ENCODE measurements at places on chromosomes 6 and 20.

- no peak for DNase-seq
These were observed 31.7 kb upstream of the ME1 start for GRCh38 chr6:83462524-83462923.

GRCh38 chr20:61288331-61288784, 36.3 kb downstream of the CDH4 start:
- no peak for DNase-seq

DNA sequence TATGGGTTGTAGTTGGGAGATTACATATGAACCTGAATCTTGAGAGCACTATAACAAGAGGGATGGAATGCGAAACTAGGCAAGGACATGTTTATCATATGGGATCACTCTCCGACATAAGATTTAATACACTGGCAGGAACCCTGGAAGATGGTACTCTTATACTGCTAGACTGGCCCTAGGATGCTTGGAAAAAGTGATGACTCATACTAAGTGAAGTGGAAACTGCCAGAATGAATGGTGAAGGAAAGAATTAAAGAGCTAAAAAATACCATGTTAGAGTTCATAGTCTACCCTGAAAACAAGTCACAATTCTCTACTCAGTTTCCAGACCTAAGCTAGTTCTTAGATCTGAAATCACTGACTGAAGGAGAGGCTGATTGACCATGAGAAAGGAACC, 45.5 kb upstream of the THEMIS start:
- DNase-seq = no peak

DNA sequence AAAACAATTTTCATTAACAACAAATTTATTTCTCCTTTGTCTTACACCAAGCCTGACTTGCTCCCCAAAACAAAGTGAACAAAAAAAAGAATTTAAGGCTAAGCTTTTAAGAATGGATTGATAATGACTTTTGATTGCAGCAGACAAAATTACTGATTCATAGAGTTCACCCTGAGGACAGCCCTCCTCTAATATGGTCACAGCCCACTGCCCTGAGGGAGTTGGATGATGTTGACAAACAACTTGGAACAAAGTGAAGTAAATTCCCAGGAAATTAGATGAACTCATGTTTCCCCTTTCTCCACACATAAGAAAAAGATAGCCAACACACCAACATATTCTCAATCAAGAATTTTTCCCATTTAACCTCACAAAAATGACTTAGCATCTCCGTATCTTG, 7.7 kb upstream of the ISM1 start:
- no peak for DNase-seq

DNA sequence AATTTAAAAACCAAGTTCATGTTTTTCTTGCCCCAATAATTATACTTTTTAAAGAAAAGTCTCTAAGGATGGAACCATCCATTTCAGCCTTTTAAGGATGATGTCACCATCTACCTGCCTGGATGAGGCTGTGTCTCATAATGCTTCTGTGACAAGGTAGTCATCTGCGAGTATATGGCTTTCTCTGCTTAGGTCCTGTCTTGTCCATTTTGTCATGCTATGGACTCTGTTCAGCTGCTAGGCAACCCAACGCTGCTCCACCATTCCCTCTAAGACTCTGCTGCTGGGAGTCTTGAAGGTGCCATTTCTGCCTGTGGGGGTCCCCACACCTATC, 459.8 kb upstream of the RUNX2 start:
- no peak for DNase-seq

DNA sequence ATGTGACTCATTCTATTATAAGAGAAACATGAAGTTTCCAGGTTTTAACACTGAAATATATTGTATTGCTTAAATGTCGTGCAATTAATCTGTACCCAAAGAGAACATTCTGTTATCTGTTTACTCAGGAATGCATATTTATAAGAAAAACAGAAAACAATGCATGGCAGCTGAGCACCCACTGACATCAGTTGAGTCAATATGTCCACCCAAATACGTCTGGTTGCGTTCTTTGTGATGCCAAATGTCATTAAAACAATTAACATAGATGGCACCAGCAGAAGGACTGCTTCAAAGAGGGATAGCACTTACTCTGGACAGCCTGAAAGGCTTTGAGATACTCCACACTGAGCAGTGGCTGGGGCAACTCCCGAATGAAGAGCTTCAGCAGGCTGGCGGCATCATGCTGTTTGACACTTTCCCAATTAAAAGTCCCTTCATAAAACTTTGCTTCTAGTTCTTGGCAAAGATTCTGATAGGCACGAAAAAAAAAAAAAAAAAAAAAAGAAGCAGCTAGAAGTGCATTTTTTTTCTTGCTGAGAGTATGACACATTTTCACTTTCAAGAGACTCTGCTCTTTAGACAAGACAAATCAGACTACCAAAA, 102.3 kb downstream of the ARHGAP18 start:
- DNase-seq = no peak

DNA sequence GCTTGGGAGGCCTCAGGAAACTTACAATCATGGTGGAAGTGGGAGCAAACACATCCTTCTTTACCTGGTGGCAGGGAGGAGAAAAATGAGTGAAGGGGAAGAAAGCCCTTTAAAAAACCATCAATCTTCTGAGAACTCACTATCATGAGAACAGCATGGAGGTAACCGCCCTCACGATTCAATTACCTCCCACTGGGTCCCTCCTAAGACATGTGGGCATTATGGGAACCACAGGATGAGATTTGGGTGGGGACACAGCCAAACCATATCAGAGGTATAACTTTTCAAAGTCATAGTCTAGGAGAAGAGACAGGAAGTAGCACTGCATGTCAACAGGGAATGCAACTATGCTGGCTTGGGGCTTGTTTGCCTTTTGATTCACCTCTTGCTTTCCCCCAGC, 59.9 kb upstream of the DTNBP1 start:
- no peak for DNase-seq

DNA sequence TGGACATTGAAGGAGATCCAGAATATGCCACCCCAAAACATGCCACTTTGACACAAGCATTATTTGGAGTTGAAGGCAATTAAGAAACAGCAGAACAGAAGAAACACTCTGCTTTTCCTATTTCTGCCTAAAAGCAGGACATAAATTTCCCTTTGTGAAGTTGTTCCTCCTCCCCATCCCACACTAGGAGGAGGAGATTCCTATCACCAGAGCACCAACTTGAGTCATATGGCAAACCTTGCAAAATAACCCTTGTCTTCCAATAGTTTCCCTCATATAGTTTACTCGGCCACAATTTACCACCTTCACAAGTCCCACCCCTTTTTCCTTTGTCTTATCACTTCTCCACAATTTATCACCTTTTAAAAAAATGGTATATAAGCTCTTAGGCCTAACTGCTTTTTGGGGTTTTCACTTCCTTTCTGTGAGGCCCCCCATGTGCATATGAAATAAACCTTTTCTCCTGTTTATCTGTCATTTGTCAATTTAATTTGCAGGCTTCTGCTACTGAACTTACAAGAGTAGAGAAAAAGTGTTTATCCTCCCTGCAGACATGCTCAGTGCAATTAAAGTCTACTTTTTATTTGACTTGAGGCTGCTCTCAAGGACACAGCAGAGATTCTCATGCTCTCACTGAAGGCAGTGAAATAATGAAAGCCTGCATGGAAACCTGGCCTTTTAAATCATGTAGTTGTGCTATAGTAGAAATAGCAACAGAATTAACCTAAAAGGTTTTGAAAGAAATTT, 2.8 kb upstream of the RAB23 start:
- DNase-seq = no peak

GRCh38 chr6:75268988-75269354, 15.6 kb downstream of the TMEM30A start:
- no peak for DNase-seq

GRCh38 chr20:33828967-33829560, 17.9 kb downstream of the CHMP4B start:
- DNase-seq = no peak

GRCh38 chr6:152474354-152474753, 162.8 kb downstream of the SYNE1 start:
- DNase-seq = no peak

DNA sequence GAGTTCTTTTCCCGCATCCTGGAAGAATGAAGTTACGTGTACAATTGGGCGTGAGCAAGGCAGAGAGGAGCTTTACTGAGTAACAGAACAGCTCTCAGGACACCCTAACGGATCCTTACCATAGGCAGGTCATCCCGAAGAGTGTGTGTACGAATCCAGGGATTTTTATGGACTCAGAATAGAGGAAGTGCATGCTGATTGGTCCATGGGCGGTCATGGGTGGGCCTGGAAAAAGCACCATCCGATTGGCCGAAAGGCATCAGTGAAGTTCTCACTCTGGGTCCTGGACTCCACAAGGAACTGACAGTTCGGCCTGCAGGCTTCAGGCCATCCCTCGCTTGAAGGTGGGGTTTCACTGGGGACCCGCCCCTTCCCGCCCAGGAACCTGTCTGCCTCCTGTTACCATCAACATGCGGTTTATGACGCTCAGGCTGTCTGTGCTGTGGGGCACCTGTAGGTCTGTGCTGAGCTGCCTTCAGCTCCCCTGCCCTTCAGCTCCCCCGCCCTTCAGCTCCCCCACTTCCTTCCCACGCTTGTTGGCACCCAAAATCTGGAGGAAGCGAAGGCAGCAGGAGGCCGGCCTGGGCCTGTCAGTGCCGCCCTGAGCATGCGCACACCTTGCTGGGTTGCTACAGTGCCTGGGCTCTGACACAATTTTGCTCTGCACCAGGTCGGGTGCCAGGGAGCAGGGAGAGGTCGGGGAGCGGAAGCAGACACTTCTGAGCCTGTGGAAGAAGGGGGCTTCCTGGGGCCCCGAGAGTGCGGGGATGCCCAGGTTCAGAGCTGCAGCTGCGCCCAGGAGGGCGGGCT, 57.9 kb upstream of the MANEA start:
- DNase-seq = no peak

DNA sequence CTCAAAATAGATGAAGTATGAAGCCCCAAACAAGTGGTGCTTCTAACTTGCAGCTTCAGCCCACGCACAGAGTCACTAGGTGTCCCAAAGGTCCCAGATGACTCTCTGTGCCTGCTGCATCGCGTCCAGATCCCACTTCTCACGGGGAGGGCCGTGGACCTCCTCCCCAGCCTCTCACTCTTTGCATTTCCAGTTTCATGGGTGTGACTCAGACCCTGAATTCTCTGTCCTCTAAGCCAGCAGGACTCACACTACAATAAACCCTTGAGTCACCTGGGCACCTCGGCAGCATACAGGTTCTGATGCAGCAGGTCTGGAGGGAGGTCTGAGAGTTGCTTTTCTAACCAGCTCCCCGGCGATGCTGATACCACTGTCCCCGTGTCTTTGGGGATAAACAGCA, 114.0 kb upstream of the RIN2 start:
- DNase-seq = no peak

DNA sequence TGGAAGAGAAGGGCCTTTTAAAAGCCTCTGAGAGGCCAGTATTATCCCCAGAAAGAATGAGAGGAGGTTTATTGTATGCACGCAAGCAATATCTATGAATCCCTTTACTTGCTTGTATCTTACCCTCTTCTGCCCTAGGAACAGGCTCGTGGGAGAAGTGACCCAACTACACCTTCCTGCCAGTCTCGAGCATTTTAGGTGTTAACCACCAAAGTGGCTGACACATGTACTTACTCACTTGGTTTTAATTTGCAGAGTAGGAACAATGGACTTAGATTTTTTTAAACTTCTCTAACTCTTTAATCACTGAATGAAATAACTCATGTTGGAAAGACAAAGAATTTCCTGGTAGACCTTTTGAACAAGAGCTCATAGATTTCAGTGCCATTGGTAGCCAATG, 296.9 kb downstream of the PLCB1 start:
- no peak for DNase-seq

GRCh38 chr6:138428944-138429598, 25.0 kb downstream of the HEBP2 start:
- DNase-seq = peak; percentile 32

DNA sequence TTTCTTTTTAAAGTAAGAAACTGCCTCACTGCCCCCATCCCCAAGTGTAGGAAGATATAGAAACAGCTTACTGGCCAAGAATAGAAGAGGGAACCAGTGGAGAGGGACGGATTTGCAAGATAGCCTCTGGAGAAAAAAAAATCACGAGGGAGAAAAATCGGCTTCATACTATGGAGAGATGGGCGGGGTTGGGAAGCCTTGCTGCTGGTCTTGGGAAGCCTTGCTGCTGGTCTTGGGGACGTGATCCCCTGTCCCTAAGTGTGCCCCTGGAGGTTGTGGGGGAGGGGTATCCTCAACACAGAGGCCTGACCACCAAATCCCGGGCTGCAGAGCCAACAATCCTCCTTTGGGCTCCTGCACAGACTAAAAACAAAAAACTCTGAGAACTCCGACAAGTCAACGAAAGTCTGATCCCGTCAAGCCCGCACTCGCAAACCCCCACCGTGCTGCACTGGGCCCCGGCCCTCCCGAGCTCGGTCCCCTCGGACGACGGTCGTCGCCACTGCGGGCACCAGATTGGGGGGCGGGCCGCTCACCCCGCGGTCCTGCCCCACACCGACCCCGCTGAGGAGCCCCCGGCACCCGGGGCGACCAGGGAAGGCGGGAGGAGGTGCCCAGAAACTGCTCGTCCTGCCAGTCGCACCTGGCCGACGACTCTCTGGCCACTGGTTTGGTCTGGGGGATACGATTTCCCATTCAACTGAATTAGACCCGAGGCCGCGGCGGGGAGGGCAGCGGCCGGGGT, 750 bp downstream of the MAP7 start:
- DNase-seq = no peak

Measured in amniotic stem cell (primary cell).